CD8-positive, alpha-beta memory T cell (primary cell): ENCODE measurements at places on chromosomes 6 and 20.

DNA sequence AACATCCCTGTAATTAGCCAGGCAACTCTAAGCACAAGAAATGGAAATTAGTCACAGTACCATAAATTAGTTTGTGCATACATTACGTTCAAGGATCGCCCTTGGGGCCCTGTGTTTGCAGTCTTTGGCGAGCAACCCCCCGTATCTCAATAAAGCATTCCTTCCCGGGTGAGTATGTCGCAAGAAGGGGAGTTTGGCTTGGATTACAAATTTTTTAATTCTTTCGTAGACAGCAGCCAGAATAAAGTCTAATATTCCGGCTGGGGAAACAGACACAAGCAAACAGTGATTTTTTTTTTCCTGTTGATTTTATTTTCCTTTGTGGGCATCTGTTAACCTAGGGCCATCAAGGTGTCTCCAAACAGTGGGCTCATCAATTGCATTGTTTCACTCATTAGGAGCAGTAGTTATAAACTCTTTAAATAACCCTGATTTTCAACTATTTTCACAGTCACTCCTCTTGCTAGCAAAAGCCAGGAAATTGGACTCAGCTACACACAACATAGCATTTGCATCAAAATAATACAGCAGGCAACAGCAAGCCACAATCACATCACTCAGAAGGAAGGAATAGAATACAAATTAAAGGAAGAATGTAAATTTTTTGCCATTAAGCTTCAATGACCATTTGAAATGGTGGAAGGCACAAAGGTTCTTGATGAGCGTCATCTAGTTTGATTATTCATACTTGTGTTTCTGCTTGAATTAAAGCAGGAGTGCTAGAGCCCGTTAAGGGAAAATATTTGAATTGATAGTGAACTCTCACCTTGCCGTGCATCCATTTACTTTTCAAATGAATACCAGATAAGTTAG lies 85.3 kb downstream of the LINC00237 start:
- no peak for DNase-seq

- DNase-seq: no peak
Observed at GRCh38 chr6:33746651-33747100, at the start of gene IP6K3. Gene IP6K3, minus strand, starts transcription at chr6:33746905. Its CDS starts 11,429 bp downstream, at chr6:33735476.

DNA sequence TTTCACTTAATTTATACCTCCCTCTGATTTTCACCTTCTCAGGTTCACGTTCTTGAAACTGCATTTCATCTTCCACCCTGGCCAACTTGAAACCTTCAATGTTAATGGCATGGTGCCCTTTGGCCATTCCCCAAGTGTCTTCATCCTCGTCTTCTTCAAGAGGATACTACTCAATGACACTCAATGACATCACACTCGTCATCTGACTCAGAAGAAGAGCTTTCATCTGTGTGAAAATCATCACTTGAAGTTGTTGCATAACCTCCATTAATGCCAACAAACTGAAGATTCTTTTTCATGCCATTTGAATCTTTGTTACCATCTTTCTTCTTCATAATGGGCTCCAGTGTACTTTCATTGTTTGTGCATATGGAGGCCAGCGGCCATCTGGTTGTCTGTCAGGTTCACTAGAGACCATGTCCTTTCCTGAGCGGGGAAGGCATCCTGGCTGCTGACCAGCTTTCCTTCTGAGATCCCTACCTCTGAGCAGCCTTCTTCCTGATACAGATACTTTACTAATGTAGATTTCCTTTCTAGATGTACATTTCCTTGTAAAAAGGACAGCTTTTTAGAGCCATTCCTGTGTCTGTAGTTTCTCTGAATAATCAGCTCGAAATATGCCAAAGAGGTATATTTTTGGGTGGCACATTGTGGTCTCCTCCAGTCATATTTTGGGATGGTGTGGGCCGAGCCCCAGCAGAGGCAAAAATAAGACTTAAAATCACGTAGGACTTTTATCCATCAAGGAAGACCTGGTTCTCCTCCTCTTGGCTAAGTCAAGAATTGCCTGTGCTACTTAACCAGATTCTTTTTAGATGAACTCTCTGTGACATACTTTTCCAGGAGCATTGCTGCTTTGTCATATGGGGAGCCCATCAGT lies 21.3 kb downstream of the TRMT6 start:
- no peak for DNase-seq

- DNase-seq: no peak
Observed at GRCh38 chr6:129842881-129843409, 18.2 kb downstream of the TMEM244 start.

GRCh38 chr20:63539441-63540370 lies 2.5 kb upstream of the PTK6 start:
- no peak for DNase-seq

DNA sequence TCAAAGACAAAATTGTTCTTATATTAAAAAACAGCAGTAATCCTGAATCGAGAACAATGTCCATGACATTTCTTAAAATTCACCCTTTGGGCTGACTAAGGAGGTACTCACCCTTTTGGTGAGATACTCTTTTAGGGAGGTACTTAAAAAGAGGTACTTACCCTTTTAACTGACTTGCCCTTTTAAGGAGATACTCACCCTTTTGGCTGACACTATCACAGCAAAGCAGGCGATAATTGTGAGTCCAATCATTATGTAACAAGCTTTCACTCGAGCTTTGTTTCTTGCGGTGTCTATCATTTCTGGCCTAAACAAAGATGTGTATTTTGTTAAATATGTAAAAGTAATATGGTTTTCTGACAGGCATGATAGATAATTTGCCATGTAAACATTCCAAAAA lies 3.7 kb downstream of the FAM162B start:
- DNase-seq: no peak

GRCh38 chr20:62682912-62683517 lies 25.6 kb upstream of the NTSR1 start:
- no peak for DNase-seq

- DNase-seq: no peak
Observed at GRCh38 chr6:41700463-41701347, 34.7 kb downstream of the TFEB start.

- no peak for DNase-seq
Observed at GRCh38 chr6:47162231-47162630, 120.1 kb upstream of the ADGRF1 start.

DNA sequence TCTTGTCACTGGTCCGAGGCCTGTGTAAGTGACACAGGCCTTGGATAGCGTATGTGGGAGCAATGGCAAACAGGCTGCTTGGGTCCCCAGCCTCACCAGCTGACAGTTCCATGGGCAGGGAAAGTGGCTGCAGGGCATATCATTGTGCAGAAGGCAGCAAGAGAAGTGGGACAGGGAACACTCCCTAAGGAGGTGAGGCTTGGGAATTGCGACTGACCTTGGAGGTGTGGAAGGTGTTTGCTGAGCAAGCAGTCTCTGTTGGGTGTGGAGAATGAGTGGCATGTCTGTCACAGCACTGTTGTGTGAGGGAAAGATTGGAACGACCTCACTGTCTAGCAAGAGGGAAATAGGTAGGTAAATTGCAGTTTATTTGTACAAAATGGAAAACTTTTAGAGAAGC lies 16.8 kb downstream of the POFUT1 start:
- DNase-seq: no peak

DNA sequence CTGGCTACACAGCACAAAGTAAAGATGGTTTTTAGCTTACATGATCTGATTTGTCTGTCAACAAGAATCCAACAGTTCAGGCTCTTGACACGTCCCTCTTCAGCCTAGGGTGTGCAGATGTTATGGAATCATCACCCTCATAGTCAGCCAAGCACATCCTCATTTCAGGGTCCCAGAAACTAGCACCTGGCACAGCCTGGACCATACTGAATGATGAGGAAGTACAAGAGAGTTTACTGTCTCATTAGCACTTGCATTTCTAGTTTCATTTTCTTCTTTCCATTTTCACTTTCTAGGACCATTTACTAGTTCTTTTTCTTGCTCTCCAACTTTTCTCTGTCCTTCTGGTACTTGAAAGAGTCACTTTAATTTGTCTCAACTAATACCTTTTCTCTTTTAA lies 6.5 kb downstream of the RIPOR2 start:
- no peak for DNase-seq

GRCh38 chr6:56289721-56290120 lies 42.3 kb upstream of the COL21A1 start:
- DNase-seq: no peak

DNA sequence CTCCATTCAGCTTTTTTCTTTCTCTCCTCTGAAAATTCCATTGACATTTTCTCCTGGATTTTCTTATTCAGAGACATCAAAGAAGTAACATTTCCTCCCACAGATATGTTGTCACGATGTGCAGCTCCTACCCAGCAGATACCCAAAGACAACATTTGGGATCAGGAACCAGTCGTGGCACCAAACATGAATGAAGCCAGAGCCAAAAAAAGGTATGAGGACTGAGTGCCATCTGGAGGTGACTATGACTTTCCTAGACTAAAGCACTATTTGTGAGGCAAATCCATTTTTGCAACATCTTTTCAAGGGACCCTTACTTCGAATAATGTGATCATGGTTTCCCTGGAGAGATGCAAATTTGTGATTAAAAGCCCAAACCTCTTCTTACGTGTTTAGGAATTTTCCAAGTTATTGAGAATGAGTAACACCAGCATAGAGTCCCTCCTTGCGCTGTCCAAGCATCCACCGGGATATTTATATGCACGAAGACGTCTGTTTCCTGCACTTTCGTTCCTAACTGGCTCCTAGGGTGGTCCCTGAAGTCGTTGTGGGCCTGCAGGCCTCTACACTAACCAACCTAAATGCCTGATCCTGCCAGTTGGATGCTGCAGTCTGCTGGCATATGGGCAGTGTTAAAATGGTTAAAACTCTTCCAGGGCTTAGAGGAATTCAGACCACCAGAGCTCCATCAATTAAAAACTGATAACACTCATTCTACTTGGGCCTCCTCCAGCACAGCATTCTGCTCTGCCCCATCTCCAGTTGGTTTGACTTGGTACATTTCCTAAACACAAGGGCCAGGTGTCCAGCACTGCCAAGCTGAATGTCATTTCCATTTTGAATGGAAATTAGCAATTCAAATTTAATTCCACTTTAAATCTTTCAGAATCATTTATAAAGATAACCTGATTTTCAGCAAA lies 256.6 kb downstream of the C6orf118 start:
- DNase-seq: no peak

GRCh38 chr6:127496471-127496870 lies 22.7 kb downstream of the MTCL3 start:
- no peak for DNase-seq

DNA sequence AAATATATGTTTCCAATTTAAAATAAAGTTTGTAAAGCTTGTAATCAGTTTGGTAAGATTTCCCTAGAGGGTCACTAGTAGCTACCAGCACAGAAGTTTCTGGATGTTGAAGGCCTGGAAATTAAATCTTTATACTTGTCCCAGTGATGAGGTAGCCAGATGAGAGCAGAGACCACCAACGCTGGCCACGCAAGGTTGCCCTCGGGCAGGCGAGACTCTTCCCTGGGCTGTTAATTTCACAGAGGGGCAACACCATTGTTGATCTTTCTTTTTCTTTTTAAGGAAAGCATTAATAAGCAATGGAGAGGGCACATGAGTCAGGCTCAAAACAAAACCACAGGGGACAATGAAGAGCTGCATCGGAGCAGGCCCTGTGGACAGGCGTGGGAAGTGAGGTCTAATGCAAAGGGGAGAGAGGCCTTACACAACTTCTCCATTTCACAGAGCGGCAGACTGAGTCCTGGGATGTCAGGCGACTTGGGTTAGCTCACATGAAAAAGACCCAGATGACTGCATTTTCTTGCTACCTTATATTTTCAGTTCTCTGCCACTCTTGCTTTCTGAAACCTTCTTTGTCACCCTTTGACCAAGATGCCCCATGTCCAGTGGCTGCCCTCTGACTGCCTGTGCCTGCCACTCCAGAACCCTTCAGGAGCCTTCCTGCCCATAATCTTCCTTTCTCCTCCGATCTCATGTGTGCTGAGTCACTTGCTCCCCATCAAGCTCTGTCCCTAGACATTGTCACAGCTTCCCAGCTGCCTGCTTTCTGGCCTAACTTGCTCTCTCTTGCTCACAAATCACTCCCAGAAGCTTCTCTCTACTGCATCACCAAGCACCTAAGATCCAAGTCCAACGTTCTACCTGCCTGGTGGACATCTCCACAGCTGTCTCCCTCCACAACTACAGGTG lies 107.7 kb upstream of the CDYL start:
- no peak for DNase-seq

DNA sequence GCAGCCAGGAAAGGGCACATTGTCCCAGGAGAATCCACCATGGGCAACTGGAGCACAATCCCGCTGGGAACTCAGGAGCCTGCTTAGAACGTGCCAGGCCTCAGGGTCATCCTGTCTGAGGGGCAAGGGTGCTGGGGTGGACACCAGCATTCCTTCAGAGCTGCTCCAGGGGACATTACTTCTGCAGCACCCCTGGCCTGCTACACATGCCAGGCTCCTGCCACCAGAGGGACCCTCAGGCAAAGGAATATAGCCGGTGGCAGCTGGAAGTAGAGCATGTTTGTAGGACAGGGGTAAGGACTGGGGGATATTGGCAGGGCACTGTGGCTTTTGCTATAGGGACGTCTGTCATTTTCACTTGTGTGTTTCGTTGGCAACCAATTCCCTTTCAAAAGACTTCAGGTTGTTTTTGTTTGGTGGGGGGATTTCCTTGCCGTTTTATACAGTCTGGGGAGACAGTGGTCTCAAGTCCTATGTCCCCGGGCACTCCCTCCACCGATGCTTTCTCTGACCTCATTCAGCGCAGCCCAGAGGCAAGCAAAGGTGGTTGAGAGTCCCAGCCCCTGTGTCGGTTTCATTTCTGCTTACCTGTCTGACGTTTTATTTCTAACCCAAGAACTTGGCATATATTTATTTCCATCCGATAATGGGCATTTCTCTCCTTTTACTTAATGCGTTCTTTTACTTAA lies 130.8 kb downstream of the JPH2 start:
- DNase-seq: peak; percentile 77

GRCh38 chr6:4649728-4650127 lies 126.5 kb upstream of the CDYL start:
- no peak for DNase-seq

GRCh38 chr6:157274471-157275226 lies 48.7 kb downstream of the TMEM242 start:
- peak; percentile 85 for DNase-seq

DNA sequence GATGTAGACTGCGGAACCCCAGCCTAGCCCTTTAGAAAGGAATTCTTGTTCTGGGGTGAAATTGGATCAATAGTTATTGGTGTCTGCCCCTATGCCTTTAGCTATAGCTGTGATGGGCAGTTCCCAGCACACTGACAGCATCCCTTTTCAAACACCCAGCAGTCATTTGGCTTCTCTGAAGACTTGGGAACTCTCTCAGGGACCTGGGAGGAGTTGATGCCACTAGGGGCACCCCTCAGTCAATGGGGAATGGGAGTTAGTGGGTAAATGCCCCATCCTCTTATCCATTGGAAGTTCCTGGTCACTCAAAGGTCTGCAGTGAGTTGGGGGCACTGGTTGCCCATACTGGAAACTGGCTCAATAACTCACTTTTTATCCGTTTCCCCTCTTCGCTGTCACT lies 31.6 kb upstream of the CSNK2A1 start:
- no peak for DNase-seq

- DNase-seq: no peak
Observed at GRCh38 chr6:141874930-141875602, 257.7 kb upstream of the GJE1 start.
